NCI-H187 treated with DMSO at 0.1 percent for 48 hours (cell line): ENCODE measurements at places on chromosomes 1 and 21.

GRCh38 chr21:32448803-32449594 is 36.5 kb downstream of the EVA1C start:
- no peak for DNase-seq

GRCh38 chr1:181324797-181325616 is 158.3 kb upstream of the CACNA1E start:
- DNase-seq, result no peak

DNA sequence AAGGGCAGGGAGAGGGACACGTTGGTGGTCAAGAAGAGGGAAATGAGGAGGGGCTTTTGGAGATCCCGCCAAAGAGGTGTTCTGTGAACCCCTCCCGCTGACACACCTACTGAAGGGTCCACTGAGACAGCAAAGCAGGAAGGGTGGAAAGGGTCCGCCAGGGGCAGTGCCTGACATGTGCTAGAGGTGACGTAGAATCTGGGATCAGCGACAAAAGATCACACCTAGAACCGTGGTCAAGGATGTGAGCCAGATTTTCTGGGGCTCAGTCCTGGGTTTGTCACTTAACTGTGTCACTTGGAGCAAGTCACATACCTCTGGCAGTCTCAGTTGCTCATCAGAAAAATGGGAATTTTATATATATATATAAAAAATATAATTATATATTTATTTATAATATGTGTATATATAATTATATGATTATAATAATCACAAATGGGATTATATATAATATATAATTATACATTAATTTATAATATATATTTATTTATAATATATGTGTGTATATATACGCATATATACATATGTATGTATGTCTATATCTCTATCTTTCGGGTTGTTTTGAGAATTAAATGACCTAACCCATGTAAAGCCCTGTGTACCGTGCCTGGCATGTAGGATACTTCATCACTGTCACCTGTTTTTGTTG is 35.0 kb upstream of the ATP5PO start:
- DNase-seq, result no peak

- no peak for DNase-seq
These were observed 832.8 kb downstream of the NCAM2 start for GRCh38 chr21:21831036-21831435.

GRCh38 chr1:32619701-32620485 is 30.5 kb downstream of the ZBTB8OS start:
- no peak for DNase-seq

- no peak for DNase-seq
These were observed 26.9 kb upstream of the LRRC3 start for GRCh38 chr21:44428281-44428960.

DNA sequence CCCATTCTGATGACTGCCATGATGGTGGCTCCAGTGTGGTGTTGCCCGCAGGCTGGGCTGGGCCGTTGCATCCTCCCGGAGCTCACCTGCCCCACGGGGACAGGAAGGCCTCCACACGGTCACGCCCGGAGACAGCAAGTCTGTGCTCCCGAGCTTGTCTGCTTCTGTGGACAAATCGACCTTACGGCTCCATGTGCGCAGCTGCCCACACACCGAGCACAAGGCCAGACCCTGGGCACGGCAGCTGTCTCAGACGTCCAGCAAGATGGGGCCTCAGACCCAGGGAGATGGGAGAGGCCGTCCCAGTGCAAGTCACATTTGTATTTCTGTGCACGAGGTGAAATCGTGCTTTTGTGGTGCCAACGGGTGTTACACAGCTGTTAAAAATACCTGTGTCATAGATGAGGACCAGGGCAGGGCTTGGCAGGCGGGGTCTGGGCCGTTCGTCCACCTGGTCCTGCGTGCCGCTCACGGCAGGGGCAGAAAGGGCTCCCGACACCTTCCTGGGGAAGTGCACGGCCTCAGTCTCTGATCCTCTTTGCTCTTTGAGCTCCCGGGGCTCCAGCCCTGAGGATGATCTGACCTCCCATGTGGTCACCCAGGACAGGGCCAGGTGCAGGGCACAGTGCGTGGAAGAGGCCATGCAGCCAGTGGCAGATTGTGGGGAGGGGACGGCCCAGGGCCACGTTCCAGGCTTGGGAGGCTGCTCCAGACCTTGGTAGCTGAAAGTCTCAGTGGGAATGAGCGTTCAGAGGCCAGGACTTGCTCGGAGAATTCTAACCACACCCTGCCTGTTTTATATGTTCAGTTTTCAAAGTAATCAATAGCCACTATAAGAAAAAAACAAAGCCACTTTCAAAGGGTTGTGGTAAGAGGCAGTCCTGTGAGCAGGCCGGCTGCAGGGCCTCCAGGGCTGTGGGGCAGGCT is 13.5 kb downstream of the COL6A1 start:
- no peak for DNase-seq

GRCh38 chr1:167645625-167646414 is 15.8 kb downstream of the RCSD1 start:
- no peak for DNase-seq

DNA sequence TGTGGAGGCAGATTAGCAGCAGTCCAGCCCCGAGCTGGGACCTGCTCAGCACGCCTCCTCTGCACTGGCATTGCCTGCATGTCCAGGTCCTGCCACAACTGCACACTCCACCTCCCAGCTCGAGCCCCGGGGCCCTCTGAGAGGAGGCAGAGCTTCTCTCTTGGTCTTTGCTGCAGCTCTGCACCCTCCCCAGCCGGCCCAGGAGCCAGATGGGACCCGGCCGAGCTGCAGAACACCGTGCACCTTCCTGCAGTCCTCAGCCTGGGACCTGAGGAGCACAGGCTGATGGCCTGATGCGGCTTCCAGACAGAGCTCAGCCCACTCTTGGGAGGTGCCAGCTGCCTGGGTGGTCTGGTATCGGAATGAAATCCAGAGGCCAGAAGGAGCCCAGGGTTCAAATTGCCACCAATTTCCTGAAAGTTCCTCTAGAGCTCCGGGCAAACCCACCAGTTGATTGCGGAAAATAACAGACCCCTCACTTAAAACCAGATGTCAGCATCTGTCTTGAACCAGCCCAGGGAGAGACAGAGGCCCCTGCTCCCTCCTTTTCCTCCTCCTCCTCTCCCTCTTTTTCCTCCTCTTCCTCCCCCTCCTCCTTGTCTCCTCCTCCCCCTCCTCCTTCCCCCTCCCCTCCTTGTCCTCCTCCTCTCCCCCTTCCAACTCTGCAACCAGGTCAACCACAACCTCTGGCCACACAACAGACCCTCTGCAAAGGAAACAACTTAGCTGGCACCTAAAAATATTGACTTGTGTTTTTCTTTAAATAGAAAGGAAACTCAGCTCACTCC is 10.6 kb upstream of the SPSB1 start:
- no peak for DNase-seq
